ENCODE measurements at places on chromosomes 11 and 22.
A peak's percentile ranks its signal among the peaks of the same experiment; 100 is the strongest.

- DNase-seq: no peak
Observed at GRCh38 chr11:131037873-131038272, 121.6 kb upstream of the SNX19 start.

DNA sequence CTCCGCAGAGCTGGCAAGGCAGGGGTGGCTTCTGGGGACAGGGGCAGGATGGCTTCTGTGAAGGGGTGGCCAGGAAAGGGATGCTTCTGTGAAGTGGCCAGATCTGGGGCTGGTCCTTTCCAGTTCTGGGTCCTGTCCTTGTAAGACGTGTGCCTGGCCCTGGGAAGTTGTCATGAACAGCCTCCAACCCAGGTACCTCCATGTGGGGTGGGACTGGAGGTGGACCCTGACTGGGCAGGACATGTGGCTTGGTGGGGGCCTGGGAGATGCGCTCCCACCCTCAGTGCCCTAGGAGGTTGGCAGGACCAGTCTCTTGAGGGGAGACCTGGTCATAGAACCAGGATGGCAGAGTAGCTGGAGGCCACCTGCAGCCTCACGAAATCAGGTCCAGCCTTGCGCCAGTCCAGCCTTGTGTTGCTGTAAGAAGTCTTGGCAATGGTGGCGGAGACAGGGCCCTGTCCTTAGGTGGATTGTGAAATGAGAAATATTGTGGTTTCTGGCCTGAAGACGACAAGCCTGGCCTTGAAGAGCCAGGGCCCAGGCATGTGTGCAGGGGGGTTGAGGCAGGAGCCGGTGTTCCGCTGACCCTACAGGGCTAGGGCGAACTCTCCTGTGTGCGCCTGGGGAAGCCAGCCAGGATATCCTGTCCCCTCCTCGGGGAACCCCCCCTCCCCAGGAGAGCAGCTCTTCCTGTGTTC, 2.6 kb downstream of the KCNQ1 start:
- no peak for DNase-seq

- no peak for DNase-seq
Observed at GRCh38 chr11:64103277-64103985, 62.5 kb downstream of the MACROD1 start.

DNA sequence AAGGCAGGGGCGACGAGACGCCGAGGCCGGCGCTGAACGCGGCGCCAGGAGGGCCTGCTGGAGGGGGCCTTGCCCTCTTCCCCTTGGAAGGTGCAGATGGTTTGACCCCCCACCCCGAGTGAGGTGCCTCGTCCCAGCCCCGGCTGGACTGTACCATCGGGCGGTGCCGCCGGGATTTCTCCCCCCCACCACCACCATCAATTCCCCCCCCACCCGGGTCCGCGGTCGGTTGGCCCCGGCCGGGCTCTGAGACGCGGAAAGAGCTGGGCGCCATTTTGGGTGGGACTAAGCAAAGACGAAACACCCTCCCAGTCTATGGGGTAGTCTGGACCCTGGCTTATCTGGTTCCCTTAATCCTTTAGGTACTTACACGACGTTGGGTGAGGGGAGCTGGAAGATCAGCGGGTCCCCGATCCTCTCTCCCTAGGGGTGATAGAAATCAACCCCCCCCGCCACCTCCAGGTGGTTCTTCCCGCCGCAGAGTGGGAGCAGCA, at the start of gene PRDM10:
Gene PRDM10, minus strand, starts transcription at position 484 of the 494 bp plus-strand sequence. CDS start 41,871 bp downstream, outside the sequence.
- peak; percentile 99 for DNase-seq

GRCh38 chr11:73415854-73416615, 39.8 kb downstream of the RELT start:
- no peak for DNase-seq

DNA sequence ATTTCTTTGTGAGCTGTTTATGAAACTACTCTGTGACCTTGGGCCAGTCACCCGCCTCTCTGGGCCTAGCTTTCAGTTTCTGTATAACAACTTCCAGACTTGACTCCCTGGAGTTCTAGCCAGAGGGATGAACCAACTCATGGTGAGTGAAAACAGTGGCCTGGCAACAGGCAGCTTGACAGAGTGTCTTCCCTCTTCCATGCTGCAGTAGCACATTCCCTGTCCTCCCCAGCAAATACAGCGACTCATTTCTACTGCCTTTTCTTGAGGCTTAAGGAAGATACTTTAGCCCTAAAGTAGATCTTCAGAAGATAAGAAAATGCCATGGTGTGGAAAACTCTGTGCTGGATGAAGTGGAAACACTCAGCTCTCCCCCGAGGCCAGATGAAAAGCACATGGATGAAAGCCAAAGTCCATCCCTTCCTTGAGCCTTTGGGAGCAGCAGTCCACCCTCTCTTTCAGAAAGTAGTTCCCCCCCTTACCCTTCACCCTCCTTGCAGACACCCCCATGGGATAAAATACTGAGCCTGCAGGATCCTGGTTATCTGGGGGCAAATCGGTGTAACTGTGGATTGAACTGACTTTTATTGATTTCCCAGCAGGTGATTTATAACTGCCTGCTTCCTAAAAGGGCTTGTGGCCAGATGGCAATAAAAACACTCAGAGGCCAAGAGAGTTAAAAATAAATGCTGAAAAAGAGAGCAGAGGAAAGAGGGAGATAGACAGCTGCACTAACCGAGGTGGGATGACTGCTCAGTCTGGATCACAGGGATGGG, 24.1 kb downstream of the IRAG1 start:
- DNase-seq: no peak

GRCh38 chr11:15113381-15113780, 1.3 kb upstream of the INSC start:
- DNase-seq: no peak

GRCh38 chr11:94181943-94182342, 53.3 kb downstream of the PANX1 start:
- no peak for DNase-seq

DNA sequence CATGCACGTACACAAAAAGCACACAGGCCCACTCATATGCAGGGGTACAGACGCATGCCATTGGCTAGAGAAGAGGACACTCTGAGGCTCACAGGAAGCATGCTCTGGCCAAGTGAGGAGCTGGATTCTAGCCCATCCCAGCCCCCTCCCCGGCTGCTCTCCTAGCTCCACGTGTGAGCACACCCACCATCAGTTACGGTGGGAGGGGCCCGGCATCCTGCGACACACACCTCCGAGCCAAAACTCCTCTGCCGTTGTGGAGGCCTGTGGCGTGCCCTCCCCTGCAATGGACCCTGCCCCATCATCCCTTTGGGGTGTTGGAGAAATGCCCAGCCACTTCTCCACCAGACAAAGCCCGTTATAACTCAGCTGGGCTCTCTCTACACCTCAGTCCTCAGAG, 15.1 kb upstream of the IGSF9B start:
- no peak for DNase-seq

DNA sequence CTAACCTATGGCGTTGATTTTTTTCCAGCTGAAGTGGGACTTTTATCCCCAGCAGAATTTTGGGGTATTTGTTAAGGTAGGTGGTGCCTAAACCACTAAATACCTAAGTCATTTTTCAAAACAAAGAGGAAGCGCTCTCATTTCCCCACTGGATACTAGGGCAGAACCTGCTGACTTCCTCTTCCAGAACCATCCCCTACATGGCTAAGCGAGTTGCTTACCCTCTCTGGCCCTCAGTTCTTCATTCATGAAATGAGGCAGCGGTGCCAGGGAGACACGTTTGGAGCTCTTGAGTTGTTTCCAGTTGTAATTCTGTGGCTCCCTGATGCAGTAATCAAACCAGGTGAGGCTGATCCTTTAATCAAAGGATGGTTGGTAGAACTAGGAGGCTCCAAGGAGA, 10.0 kb upstream of the MTMR3 start:
- DNase-seq: no peak

DNA sequence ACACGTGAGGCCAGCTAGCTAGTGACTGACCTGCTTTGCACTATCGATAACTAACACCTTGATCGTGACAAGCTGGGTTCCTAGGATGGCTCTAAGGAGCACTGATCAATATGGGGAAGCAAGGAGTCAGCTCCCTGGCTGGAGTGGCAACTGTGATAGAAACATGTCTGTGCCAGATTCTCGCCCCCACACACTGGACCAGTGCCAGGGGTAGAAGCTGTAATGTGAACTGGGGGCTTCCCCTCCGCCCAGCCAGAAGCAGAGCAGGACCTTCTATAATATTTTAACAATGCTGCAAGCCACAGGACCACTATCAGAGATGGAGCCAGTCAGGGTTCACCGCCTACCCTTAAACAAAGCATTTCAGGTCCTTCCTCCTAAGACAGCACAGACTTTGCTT, 96.5 kb downstream of the DSCAML1 start:
- DNase-seq: no peak

DNA sequence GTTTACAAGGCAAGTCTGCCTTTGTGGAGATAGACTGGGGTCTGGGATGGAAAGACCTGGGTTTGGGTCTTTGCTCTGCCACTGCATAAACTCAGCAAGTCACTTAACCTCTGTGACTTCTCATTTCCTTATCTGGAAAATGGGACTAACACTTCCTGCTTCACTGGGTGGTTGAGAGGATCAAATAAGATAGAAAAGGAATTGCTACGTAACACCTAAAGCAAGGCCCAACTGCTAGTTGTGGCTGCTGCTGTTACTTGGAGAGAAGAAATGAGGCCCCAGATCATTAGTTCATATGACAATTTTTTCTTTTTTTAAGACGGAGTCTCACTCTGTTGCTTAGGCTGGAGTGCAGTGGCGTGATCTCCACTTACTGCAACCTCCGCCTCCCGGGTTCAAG, 5.9 kb downstream of the PTPRJ start:
- no peak for DNase-seq

GRCh38 chr11:46256540-46257001, 20.9 kb upstream of the CREB3L1 start:
- no peak for DNase-seq

DNA sequence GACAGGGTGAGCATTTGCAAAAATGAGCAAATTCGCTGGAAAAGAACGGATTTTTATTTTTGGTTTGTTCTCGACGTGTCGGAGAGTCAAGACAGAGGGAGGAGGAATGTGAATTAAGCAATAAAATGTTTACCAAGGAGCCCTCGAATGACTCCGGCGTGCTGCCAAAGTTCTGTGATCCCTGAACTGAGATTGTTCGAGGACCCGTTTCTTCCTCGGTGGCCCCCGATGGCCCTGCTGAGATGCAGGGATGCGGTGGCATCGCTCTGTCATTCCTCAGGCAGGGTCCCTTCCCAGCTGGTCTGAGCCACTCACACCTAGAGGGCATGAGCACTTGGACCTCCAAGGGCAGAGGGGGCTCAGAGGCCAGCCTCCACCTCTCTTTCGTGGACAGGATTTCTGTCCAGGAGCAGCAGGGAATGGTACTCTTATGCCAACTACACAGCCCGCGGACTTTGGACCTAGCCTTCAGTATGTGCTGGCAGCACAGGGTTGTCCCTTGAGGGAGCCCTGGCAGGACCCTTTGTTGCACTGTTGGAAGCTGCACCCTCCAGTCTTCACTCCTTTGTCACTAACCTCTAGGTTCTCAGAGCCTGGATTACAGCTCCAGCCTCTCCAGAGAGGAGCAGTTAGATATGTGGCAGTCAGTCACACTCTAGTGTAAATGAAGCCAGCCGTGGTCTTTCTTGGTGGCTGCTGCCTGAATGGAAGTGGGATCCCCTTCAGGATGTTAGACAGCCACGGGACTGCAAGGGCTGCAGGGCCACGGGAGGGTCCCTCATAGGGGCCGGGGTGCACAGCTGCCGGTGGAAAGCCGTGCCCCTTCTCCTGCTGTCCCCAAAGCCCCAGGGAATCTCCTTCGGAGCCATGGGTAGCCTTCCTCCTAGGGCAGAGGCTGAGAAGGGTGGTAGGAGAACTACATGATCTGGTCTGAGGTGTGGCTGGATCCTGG, 109.4 kb upstream of the ANO1 start:
- DNase-seq: no peak

DNA sequence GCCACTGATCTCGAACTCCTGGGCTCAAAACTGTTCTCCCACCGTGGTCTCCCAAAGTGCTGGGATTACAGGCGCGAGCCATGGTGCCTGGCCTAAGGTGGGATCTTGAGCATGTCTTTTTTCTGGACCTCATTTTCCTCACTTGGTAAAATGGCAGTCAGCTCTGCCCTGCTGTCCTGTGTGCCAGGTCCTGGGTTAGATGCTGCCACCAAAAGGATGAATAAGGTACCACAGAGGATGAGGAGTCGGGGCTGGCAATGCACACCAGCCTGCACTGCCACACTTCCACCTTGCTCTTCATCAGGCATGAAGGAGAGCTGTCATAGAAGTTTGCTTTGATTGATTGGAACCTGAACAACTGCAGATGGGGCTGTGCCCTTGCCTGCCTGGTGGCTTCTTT, 32.3 kb downstream of the ACO2 start:
- DNase-seq: no peak

GRCh38 chr11:17385492-17385891, 3.0 kb downstream of the KCNJ11 start:
- no peak for DNase-seq

DNA sequence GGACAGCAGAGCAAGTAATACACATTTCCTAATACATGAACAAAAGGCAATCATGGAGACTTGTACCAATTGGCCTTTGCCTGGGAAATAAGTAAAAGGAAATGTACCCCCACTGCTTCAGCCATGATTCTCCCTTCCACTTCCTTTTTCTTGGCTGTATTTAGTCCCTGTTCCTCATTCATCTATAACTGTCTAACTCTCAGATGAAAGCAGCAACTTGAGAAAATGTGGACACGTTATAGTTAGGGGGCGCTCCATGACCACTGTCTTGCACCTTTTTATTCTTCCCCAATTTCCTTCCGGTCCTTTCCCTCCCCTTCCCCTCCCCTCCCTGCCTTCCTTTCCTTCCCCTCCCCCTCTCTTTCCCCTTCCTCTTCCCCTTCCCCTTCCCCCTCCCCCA, 61.3 kb upstream of the BARX2 start:
- no peak for DNase-seq

GRCh38 chr22:28714043-28714628, 27.5 kb downstream of the CHEK2 start:
- DNase-seq: no peak

GRCh38 chr11:82229341-82229740, 504.3 kb downstream of the FAM181B start:
- DNase-seq: peak; percentile 10

DNA sequence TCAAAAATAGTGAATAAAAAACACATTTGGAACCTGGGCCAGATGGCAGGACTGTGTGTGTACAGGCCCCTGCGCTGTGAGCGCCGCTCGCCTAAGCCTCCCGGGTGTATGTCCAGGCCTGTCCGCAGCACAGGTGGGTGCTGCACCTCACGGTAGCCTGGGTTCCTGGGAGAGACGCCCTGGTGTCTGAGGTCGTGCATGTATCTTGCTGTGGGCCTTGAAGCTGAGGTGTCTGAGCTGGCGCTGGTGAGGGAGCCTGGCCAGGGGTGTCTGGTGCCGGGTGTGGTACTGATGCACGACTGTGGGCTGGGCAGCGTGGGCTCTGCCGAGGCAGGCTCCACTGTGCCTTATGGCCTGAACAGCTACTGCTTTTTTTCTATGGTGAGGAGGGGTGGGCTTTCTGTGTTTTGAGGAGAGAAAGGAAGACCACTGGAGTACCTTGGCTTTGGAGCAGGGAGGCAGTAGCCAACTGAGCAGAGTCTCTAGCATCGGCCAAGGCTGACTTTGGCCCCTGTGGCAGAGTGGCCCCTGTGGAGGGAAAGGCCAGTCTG, 4.2 kb upstream of the ZDHHC8 start:
- DNase-seq: no peak

Measured in stimulated activated naive CD4-positive, alpha-beta T cell (primary cell).